ENCODE measurements at places on chromosomes 1 and 21.

GRCh38 chr1:58307431-58307830, 239.1 kb downstream of the OMA1 start:
- no peak for DNase-seq

GRCh38 chr1:38740487-38740886, 119.1 kb downstream of the RRAGC start:
- DNase-seq = no peak

DNA sequence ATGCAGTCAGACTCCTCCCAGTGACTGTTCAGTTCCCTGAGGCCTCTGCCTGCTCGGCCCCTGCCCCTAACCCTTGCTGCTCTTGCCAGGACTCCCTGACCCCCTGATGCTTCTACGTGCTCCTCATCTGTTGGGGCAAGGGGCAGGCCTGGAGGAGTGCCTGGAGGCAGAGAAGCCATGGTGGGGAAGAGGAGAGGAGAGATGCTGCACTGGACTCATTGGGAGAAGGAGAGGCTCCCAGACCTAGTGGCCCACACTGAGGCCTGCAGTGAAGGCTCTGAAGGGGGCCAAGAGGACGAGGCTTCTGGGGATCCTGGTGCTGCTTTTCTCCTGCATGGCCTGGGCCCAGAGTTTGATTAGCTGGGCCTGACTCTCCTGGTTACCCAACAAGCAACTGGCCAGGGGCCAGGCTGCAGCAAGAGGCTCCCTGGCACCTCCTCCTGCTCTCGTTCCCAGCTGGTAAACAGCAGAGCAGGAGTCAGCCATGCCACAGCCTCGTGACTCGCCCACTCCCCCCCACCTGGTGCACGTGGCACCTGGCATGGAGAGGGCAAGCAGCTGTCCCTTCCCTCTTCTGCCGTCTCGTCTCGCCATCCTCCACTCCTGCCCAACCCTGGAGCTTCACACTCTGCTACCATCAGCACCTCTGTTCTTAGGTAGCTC, 847 bp upstream of the RORC start:
- peak; percentile 52 for DNase-seq

- DNase-seq = no peak
These were observed 65.6 kb upstream of the TTC34 start for GRCh38 chr1:2867087-2867425.

- DNase-seq = no peak
These were observed 18.2 kb downstream of the FAM20B start for GRCh38 chr1:179043907-179044306.

DNA sequence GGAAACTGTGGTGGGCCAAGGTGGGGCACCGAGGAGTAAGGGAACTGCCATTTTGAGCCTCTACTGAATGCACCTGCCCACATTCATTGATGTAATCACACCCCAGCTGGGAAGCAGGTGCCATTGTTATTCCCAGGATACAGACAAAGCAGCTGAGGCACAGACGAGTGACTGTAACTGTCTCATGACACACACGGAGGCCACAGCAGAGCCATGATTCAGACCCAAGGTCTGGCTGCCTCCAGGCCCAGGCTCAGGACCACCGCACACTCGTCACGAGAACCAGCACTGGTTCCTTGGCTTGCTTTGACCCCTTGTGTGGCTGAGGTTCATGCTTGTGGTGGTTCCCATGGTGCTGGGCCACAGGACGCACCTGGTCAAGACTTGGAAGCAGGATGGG, 45.6 kb upstream of the CLIC4 start:
- no peak for DNase-seq

DNA sequence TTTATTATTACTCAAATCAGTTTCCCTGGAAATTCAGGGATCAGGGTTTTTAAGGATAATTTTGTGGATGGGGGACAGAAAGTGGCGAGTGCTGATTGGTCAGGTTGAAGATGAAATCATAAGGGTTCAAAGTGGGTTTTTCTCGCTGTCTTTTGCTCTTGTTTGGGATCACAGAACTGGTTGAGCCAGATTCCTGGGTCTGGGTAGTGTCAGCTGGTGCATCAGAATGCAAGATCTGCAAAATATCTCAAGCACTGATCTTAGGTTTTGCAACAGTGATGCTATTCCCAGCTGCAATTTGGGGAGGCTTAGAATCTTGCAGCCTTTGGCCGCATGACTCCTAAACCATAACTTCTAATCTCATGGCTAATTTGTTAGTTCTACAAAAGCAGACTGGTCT, 9.3 kb downstream of the CHI3L2 start:
- no peak for DNase-seq

- DNase-seq = no peak
These were observed 7.1 kb downstream of the FAM89A start for GRCh38 chr1:231032963-231033362.

DNA sequence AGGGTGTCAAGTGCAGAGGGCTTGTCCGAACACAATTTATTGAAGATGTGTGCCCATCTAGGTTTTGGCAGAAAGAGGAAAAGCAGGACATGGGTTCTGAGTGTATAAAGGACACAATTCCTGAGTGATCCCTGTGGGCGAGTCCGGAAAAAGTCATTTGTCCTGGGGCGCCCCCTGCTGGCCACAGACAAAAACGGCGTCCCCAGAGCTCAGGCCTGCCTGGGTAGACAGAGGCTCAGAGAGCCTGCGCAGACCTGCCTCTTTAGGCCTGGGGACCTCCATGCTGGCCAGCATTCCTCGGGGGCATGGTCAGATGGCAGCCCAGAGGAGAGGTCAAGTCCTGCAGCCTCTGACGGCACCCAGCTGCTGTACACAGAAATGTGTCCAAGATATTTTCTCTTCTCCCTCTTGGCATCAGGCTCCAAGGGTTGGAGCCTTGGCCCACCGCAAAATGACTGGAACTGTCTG, 65.5 kb upstream of the LRP8 start:
- DNase-seq = no peak

- DNase-seq = no peak
These were observed 9.4 kb downstream of the DONSON start for GRCh38 chr21:33578959-33579542.

DNA sequence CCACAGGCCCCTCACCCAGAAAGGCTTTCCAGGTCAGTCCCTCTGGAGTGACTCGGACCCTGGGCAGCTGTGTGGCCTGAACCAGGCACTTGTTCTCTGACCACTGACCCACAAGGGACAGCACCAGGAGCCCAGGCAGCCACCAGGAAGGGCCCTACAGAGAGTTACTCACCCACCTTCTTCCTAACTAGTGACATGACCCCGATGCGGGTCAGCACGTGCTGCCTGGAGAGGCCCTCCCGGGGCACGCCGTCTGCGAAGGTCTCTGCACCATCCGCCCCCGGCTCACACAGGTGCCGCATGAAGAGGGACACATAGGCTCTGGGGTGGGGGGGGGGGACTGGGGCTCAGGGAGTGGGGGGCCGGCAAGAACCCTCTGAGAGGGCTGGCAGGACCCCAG, 55.8 kb downstream of the CHD5 start:
- no peak for DNase-seq

DNA sequence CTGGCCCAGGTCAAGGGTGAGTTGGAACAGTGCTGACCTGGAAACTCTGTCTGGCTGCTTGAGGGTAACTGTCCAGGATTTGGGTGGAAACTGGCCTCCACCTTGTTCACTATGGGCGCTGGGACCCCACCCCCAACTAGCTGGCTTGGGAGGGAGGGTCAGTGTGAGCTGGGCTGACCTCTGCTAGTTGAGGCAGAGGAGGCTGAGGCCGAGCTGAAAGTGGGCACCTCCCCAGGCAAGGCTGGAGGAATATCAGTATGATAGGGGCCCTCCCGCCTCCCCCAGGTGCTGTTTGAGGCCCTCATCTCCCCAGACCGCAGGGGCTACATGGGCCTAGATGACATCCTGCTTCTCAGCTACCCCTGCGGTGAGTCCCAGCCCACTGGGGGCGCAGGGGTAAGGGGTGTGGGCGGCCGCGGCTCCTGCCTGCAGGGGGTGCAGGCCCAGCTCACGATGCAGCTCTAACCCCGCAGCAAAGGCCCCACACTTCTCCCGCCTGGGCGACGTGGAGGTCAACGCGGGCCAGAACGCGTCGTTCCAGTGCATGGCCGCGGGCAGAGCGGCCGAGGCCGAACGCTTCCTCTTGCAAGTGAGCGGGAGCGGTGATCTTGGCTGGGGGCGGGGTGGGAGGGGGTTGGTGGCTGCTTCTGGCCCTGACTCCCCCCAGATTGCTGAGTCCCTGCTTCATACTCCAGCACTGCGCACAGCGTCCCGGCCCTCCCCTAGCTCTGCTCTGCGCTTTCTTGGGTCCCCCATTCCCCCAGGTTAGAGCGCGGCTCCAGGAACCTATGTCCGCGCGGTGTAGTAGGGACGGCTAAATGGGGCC, 22.9 kb downstream of the PTPRU start:
- DNase-seq = no peak

GRCh38 chr1:193131266-193131860, 9.5 kb downstream of the CDC73 start:
- no peak for DNase-seq

- no peak for DNase-seq
These were observed 463.8 kb downstream of the MATN1 start for GRCh38 chr1:30259631-30260030.

GRCh38 chr21:23887725-23888306, 1719.5 kb downstream of the MRPL39 start:
- DNase-seq = no peak

DNA sequence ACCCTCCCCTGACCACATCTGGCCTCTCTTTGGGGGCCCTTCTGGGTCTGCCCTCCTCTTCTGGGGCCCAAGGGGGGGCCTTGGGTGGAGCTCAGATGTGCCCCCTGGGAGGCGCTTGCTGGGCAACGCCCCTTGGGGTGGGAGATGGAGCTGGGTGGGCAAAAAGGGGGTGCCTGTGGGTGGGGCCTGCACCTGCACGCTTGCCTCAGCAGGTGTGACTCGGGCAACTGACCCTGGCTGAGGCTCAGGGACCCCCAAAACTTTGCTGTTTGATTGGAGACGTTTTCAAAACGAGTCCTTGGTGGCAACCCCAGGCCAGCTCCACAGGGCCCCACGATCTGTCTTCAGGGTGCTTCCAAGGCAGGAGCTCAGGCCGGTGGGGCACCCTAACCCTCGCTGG, 105.3 kb downstream of the SIK1 start:
- no peak for DNase-seq

DNA sequence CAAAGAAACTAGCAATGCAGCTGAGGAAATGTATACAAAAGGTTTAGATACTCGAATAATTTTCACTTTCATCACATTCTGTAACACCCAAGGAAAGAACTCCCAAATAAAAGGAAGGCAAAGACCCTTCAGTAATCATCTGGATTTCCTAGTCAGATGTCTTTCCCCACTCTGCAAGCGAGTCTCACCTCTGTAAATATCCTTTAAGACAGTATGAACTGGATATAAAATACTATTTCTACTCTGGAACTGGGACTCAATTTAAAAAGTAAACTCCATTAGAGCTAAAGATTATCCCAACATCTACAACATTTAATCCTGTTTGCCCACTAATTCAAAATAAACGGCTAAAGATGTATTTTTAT, 27.0 kb downstream of the C2CD2 start:
- DNase-seq = no peak

DNA sequence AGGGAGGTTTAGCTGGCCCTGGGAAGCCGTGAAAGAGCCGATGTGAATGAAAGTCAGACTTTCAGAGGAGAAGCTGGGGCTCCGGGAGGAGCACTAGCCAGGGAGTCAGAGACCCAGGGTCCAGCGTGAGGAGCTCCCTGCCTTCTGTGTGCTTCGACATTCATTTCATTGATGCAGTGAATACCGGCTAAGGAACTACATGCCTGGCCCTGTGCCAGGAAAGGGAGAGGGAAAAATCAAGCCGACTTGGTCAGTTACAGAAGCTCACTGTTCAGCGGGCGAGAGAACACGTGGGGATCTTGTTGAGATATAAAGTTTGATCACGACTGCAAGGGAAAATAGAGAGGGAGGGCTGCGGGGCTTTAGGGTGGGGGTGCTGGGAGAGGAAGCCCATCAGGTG, 76.7 kb upstream of the RUNX3 start:
- no peak for DNase-seq

- DNase-seq = no peak
These were observed 628.4 kb upstream of the TMPRSS15 start for GRCh38 chr21:19031953-19032352.

DNA sequence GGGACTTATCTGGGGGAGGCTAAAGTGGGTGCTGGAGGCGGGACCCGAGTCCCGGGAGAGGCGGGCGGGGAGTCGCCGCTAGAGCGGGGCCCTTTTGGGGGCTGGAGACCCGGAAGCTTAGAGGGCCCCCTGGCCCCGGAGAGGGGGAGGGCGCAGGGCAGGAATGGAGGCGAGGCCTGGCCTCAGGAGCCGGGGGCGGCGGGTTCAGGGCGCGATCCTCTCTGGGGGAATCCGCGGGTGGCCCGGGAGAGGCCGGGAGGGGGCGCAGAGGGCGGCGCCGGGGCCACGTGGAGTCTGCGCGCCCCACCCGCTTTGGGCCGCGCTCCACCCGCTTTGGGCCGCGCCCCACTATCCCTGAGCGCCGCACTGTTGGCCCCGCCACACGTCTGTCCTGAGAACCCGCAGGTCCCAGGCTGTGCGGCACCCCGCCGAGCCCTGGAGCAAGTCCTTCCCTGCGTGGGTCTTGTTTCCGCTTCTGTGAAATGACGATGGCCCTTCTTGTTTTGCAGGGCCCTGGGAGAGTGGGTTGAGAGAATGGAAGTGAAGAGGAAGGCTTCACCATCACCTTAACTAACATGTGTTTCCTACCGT, 84.4 kb downstream of the NKAIN1 start:
- DNase-seq = no peak

DNA sequence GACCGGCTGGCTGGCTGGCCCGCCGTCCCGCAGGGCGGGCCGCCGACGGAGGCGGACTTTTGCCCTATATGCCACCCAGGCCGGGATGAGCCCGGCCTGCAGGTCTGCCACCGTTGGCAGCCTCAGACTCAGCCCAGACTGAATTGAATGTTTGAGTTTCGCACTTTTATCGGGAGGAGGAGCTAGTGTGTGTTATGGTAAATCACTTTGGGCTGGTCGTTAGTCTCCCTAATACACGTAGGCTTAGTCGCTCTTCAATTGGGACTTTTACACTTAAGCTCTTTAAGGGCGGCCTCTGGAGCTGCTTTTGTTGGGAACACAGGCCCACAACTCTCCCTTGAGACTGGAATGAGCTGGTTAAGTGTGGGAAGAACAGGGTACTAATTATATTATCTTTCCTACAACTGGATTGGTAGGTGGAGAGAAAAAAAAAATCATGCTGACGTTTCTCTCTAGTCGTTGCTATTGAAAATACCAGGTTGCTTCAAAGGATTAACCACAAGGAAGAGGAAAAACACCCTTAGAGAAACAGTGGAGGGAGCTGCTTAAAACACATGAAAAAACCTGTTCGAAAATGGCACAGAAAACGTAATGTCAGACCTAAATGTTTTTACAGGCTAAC, 1.4 kb upstream of the IRF2BP2 start:
- no peak for DNase-seq

DNA sequence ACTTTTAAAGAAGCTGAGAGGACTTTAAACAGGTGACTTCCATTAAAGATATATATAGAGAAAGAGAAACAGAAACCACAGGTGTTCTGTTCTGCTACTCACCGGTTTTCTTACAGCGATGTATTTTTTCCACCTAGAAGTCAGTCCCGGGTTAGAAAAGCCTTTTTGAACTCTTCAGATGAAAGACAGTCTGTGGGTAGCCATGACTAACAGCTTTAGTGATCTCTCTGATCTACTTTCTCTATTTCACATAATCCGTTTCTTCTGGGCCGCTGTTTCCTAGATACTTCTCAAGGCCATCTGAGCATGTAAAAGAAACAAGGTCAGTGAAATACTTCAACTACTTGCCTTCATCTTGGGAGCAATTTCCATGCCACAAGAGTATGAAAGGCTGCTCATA, 25.1 kb downstream of the WDR64 start:
- no peak for DNase-seq
